Stimulated activated CD4-positive, alpha-beta T cell treated with anti-CD3 and anti-CD28 coated beads, Interleukin-2, amount 100 ng/mL, for 24 hours (primary cell): ENCODE measurements at places on chromosomes 3 and 15.

GRCh38 chr3:104947943-104948342, 418.8 kb upstream of the ALCAM start:
- no peak for DNase-seq

DNA sequence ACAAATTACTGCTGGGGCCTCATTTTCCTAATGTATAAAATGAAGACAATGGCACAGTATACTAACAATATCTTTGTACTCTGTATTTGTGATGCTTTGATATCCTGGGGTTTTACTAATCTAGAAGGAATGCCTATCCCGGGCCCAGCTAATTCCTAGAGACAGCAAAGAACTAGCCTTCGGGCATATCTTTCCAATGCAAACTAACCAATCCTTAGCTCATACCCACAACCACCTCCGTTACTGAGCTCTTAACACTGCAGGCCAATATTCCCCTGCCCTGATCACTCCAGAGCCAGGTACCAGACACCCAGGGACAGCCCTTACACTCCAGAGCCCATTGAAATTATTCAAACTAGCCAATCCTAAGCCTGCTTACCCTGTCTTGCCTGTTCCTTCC, 309.0 kb downstream of the ULK4 start:
- no peak for DNase-seq

DNA sequence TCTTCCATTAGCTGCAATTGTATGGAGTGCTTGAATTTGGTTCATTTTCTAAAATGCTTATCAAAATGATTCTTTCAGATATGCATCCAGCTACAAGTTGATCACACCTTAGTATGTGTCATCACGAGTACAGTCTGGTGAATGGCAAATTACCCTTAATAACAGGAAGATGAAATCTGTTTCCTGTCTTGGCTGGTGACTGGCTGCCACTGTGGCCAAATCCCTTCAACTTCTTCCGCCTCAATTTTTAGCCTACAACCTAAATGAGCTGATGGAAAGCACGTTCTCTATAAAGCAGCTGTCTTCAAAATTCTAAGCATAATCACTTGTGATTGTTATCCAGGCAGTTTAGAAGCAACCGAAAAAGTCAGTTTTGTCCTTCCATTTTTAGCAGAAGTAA, 387.1 kb upstream of the NECTIN3 start:
- DNase-seq, result no peak

- DNase-seq, result no peak
These were observed 67.0 kb upstream of the SLC25A26 start for GRCh38 chr3:66153481-66154443.

- DNase-seq, result no peak
These were observed 27.8 kb upstream of the ST8SIA2 start for GRCh38 chr15:92365906-92366305.

DNA sequence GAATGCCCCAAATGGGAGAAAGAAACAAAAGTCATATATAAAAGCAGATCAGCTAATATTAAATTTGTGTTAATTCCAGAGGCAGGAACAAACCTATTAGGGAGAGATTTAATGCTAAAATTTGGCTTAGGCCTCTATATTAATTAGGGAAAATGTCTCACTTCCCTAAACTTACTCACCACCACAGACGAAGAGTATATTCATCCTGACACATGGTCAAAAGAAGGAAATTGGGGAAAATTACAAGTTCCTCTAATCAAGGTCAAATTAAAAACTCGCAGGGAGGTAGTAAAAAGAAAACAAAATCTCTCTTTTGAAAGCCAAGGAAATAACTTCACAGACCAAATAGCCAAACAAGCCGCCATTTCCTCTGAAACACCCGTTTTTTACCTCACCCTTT, 32.2 kb downstream of the GRM2 start:
- DNase-seq, result no peak

DNA sequence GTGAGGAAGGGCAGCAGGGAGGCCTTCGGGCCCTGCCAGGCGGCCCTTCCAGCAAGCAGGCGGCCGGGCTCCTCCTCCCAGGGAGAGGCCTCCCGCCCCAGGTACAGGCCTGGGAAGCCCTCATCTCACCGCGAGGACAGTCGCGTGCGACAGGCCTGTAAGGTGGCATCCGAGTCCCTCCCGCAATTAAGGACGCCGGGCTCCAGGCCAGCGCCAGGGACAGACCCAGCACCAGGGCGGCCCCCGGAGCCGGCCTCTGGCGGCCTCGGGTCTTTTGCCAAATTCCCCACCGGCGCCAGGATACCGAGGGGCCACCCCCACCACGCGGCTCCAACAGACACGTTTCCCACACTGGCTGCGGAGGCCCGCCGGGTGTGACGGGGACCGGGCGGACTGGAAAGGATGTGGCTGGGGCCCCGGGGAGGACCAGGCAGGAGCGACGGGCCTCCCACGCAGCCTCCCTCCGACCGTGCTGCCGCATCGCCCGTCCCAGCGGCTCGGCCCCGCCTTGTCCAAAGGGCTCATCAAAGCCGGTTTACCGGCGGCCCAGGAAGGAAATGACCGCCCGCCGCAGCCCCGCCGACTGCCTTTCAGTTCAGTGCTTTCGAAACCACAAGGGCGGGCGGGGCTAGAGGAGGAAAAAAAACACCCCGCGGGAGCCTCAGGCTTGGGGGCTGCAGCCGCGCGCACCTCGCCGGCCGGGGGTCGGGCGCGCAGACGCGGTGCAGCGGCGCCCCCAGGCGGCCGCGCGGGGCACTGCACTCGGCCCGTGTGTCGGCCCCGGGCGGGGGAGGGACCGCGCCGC, 11.3 kb downstream of the XXYLT1 start:
- peak; percentile 87 for DNase-seq

GRCh38 chr15:68631601-68632051, 52.8 kb downstream of the CORO2B start:
- no peak for DNase-seq

DNA sequence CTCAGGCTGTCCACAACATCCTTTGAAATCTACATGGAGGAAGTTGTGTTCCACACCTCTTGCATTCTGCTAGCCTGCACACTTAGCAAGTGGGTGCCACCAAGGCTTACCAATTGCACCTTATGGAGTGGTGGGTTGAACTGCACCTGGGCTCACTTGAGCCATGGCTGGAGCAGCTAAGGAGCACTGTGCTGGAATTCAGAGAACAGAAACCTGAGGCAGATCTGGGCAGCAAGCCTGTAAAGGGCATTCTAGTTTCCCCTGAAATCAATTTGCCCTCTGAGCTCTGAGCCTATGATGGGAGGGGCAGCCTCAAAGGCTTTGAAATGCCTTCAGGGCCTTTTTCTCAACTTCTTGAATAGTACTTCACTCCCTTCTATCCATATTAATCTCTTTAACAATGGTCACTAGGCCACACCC, 18.0 kb downstream of the BTLA start:
- no peak for DNase-seq

GRCh38 chr3:186589856-186590579, 19.5 kb downstream of the DNAJB11 start:
- no peak for DNase-seq
